ENCODE measurements at places on chromosomes 5 and 9. TPM values are rescaled to one million over a fixed set of nuclear protein-coding genes. Genes with fewer than 3 reads are reported as not detected.

Gene EGFLAM
- 24.0 TPM for total RNA-seq

Gene CYLC2
- total RNA-seq, result not detected

Gene FSTL4
- 0.99 TPM for total RNA-seq

Gene ADGRV1
- total RNA-seq, result 2.2 TPM

DNA sequence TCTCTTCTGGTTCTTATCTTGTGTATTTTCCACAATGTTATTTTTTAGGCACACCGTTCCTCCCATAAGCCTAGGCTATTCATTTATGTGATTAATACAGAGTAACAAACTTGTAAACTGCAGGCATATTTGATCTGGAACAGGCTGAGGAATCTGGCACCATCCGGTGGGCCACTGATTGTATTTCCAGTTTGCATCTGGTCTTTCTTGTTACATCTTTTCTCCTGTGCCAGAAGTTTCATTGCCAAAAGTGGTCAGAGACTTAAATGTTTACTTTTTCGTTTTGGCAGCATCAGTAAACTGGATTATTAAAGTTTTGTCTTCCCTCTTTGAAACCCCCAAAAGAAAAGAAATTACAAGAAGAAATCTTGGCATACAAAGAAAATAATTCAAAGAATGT is 17.9 kb upstream of the ZCCHC7 start:
- no peak for DNase-seq

DNA sequence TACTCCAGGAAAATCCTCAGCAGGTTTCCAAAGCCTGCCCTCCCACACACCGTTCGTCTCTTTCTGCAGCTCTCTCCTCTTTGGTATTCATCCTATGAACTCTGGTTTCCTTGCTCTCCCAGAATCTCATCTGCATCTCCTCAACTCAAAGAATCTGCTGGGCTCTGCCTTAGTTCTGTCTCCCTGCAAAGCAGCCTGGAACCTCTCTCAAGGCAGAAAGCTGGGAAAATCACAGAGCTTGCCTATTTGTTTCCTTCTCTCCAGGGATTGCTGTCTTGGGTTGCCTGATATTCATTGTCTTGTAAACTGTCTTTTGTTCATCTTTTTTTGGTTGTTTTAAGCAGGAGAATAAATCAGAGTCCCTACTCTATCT is 5.3 kb upstream of the ERAP2 start:
- DNase-seq, result no peak

DNA sequence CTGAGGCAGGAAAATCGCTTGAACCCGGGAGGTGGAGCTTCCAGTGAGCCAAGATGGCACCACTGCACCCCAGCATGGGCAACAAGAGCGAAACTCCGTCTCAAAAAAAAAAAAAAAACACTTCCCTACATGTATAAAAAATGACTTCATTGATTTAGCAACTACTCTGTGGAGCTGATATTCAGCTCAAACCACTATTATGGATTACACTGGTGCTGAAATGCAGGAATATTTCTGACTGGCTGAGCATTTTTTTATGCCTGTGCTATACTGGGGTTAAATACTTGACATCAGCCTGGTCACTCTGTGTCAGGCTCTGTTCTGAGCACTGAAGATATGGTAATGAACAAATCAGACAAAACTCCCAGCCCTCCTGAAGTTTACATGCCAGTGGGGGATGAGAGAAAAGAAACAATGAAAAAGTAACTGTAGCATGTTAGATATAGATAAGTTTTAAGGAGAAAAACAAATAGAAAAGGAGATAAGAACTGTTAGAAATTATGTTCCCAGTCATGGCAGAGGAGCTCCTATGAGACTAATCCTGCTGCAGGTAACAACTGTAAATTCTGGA is 22.6 kb upstream of the TTC39B start:
- no peak for DNase-seq

- no peak for DNase-seq
Observed at GRCh38 chr5:95770830-95771708, 39.9 kb downstream of the RHOBTB3 start.

GRCh38 chr5:69079556-69079955 is 14.3 kb upstream of the SLC30A5 start:
- DNase-seq, result no peak

DNA sequence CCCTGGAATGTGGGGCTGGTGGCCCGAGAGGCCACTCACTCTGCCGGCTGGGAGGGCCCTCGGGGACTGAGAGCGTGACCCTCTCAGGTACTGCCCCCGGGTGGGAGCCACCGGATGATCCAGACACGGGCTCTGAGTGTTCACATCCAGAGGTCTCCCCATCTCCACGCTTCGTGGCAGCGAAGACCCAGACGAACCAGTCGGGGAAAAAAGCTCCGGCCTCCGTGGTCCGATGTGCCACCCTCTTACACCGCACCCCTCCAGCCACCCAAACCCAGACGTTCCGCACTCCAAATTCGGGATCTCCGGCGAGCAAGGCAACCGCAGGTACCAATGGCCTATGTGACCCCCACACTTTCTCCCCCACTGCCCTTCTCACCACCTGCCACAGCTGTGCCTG is 49.5 kb downstream of the AMBP start:
- DNase-seq, result no peak

DNA sequence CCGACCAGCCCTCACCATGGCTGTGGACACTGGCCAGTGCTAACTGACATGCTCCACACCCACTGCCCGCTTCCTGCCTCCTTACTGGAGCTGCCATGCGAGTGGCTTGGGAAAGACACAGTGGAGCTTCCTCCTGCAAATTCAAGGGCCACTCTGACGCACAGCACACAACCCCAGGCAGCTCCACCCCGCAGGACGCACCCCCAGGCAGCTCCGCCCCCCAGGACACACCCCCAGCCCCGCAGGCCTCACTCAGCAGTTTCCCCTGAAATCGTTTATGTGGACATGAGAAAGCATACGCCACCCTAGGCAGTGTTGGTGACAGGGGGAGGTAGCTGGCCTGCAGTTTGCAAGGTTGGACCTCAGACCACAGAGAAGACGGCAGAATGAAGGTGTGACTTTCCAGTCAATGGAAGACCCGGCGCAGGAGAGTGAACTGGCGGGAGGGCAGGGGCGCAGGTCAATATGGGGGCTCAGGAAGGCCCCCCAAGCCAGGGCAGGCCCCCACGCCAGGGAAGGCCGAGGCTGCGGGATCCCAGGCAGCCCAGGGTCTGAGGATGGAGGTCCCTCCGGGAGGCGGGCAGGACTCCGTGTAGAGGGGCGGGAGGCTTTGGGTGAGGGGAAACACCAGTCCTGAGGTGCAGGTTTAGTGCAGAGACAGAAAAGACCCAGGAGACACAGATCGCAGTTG is 21.6 kb downstream of the LPCAT1 start:
- no peak for DNase-seq

DNA sequence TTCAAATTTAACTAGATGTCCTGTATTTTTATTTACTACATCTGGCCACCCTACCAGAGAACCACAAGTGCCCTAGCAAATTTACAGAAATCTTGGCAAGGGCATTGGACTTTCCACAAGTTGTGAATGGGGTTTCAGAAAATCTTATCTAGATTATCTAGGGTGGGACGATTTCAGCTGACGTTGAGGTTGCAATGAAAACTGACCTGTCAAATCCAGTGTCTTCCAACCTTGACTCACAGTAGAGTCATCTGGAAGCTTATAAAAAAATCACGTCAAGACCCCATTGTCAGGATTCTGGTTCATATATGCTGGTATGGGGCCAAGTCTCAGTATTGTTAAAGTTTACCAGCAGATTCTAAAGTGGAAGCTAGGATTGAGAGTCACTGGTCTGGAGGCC is 109.6 kb upstream of the ACTBL2 start:
- DNase-seq, result no peak

Measured in thymus (tissue), 14 donors.